ENCODE measurements at places on chromosomes 3 and 15.
A peak's percentile ranks its signal among the peaks of the same experiment; 100 is the strongest.

DNA sequence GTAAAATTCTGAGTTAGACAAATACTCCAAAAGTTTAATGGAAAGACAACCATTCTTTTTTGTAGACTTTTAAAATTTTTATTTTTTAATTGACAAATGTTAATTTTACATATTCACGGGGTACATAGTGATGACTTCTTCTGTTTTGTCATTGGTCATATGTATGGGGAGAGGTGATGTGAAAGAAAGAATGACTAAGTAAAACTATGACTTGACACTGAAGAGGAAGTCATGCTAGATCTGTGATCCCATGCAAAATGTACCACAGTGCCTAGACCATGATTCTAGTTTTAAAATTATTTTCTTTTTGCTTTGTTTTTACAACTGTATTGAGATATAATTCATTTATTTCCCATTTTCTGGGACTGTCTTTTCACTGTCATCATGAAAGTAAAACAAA lies 281.6 kb downstream of the MBNL1 start:
- no peak for DNase-seq

GRCh38 chr15:39265261-39265660 lies 315.6 kb upstream of the THBS1 start:
- DNase-seq: no peak

GRCh38 chr3:120402257-120402656 lies 48.5 kb downstream of the FSTL1 start:
- no peak for DNase-seq

DNA sequence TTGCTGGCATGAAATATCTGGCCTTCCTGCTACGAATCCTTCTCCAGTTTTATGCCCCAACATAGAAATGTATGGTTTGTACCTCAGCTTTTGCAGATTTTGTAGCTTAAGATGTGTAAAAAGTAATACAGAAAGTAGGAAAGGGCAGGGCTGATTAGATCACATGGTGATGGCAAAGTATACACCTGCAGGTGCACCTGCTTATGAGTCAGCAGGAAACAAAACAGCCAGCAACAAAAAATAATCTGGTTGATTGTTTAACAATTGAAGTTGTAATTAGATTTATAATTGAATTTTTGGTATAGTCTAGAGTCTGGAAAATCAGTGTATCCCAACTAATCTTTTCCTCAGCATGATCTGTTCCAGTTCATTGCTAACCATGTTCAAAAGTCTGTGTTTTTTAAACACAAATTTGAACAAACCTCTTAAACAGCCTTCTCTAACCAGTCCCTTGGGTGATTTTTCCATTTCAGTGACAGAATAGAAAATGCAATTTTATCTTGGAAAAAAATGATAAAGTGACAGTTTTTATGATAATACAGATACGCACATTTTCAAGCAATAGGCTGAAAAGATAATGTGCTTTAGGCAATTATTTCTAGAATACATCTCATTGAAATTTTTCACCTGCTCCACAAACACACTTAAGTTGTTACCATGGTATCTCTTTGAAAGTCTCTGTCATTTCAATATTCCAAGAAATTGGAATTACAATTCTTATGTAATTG lies 477.4 kb downstream of the NAALADL2 start:
- DNase-seq: no peak

DNA sequence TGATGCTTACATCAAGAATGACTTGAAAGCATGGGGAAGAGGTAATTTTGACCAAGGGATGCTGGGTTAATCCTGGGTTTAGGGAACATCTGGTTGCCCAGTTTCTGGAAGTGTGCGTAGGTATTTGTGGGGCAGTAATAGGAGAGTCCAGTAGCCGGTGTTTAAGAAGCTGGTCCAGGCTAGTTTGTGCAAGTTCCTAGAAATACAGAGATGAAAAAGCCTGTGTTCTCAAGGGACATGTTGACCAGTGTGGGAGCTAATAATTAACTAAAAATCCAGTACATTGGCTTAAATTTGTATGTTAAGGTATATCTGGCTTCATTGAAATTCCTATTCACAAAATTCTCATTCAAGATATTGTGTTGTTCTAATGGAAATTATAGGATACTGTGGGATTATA lies 51.2 kb downstream of the UBE2E2 start:
- no peak for DNase-seq

GRCh38 chr3:93904568-93904967 lies 69.1 kb downstream of the PROS1 start:
- DNase-seq: no peak

DNA sequence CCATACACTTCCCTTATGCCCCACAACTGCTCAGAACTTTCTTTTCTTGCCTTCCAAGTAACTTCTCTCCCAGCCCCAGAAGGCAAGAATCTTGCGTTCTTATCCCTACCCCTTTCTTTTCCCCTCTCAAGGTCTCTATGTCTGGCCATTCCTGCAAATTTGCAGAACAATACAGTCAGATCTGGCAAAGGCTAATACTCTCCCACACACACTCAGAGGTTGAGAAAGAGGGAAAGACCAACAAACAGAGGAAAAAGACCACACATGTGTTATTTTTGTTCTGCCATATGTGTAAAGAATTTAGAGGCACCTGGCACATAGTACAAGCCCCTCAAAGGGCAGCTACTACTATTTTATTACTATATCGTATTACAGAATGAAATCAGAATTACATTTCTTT lies 25.7 kb downstream of the GJD2 start:
- no peak for DNase-seq

DNA sequence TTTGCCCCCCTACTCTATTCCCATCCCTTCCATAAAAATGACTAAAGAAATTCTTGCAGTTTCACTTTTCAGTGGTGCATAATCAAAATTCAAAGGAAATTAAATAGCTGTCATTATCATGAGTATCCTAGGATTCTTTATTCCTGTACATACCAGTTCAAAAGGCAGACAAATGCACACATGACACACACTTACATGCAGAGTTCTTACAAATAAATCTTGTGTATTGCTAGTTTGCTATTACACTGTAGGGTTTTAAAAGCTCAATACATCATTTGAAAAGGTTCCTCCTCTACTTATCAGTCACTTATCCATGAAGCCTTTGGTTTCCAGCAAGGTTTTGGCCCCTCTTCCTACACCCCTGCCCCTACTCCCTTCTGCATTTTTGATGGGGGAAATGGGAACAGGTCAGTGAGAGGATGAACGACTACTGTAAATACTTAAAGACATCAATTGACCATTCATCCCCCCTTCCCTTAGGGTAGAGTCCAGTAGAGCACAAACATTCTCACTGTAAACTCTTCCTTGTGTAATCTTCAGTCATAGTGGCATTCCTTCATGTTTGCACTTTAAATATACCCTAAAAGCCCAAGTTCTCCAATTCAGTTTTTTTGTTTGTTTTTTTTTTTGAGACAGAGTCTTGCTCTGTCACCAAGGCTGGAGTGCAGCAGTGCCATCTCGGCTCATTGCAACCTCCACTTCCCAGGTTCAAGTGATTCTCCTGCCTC lies 92.6 kb downstream of the SUCLG2 start:
- DNase-seq: no peak

GRCh38 chr15:73161546-73161945 lies 109.3 kb downstream of the NEO1 start:
- DNase-seq: no peak

DNA sequence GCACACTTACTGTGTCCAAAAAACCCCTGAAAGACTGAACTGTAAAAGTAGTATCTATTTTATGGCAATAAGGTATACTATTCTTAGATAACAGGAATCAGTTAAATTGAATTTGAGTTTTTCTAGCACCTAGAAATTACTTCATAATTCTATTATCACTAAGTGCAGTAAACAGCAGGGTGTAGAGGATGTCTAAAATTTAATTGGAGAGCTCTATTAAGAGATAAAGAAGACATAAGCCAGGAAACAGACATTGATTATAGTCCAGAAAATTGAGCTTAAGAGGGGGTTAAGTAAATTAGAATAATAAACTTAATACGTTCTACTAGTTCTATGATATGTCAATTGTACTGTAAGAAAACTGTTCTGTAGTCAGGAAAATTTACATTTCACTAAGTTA lies 403.5 kb upstream of the CBLB start:
- DNase-seq: no peak

- no peak for DNase-seq
Observed at GRCh38 chr3:138389841-138390581, 41.6 kb downstream of the MRAS start.

- no peak for DNase-seq
Observed at GRCh38 chr3:50486219-50486888, 17.1 kb downstream of the CACNA2D2 start.

DNA sequence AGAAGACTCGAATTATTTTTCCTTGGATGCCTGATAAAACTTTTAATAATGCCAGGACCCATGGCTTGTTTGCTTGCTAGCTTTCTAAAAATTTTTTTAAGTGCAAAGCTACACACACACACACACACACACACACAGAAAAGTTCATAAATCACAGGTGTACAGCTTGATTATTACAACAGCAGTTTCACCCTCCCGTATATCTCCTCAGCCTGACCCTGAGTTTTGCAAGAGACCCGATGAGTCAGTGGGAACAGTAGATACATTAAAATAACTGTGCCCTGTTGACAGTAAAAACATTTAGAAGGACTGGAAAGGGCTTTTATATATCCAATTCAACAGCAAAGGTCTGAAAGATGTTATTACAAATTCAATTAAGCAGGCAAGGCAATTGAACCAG lies 46.7 kb downstream of the EMC4 start:
- DNase-seq: no peak

DNA sequence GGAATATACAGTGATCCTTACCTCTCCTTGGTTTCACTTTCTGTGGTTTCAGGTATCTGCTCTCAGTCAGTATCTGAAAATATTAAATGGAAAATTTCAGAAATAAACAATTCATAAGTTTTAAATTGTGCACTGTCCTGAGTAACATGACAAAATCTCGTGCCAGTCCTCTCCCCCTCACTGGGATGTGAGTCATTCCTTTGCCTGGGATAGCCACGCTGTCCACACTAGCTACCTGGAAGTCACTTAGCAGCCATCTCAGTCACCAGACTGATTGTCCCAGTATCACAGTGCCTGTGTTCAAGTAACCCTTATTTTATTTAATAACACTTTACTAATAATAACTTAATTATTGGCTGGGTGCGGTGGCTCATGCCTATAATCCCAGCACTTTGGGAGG lies 15.3 kb upstream of the KLHL25 start:
- DNase-seq: no peak

DNA sequence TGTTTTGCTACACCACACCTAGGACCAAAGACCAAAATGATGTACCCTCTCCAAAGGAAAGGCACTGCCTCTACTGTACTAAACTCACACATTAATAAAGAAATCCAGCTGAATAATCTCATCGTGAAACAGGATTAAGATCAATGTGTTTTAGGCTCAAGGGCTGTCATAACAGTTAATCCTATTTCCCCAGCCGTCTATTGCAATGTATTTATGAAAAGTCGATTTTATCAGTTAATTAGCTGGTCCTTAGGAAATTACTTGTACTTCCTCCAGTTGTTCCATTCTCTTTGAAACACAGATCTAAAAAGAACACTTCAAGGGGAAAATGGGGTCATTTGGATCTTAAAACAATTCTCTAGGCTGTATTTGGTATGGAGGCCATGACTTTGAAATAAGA lies 8.5 kb downstream of the ETV5 start:
- DNase-seq: no peak

- DNase-seq: no peak
Observed at GRCh38 chr3:9808345-9809037, 1.6 kb upstream of the TTLL3 start.

DNA sequence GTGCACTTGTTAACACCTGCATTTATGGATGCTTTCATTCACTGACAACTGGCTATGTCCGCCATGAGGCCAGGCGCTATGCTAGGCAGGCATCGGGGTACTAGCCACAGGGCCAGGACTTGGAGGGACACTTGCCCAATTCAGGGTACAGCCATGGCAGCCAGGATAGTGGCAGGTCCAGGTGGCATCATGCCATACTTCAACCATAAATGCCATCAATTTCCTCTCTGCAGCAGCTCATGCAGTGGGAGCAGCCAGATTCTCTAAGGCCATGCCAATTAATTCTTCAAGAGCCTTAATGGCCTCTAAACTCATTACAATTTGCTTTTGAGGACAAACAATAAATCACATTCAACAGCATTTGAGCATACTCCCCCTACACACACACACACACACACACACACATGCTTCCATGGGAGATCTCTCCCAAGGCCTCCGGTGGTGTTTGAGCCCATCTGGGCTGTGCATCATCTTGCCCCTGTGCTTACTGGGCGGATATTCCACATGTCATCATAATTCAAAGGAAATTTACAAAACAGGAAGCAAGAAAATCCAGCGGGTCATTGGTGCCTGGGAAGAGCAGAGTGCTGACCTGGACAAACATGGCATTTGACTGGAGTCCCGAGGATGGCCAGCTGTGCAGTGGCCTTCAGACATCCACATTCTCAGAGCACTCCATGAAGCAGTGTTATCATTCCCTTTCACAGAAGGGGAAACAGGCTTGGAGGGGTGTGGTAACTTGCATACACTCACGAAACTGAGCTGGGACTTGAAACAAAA lies 109.1 kb downstream of the IQSEC1 start:
- DNase-seq: no peak

GRCh38 chr3:122977746-122978466 lies 49.7 kb downstream of the SEMA5B start:
- DNase-seq: peak; percentile 44

GRCh38 chr3:193711523-193711963 lies 118.5 kb downstream of the OPA1 start:
- no peak for DNase-seq

- no peak for DNase-seq
Observed at GRCh38 chr15:55327387-55327786, 8.4 kb downstream of the PIGB start.

DNA sequence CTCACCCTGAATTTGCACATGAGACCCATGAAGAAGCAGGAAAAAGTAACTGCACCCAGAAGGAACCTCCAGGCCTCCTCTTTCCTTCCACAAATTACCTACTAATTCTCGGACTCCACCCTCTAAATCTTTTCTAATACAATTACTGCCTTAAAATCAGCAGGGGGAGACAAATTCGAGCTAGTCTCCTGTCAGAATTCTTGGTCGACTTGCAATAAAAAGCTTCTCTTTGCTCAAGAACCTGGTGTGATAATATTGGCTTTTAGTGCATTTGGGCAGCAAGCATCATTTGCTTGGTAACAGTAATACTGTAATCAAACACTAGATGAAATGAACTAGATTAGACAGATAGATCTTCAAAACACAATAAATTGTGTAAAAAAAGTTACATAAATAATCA lies 281.9 kb downstream of the RAP2B start:
- no peak for DNase-seq

DNA sequence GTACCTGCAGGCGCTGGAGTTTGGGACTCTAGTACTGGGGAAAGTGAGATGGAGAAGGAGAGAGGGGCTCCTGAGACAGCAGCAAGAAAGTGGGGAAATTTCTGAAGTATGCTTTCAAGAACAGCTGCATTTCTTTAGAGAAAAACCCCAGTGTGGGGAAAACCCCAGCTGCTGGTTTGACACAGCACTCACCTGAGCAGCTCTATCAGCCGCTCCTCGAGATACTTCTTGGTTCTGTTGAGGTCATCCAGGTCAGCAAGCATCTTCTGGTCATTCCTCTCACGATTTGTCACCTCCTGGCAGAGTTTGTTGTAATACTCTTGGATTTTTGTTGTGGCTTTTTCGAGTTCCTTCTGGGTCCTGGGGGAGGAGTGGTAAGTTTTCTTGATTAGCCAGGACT lies 18.8 kb downstream of the CXCR6 start:
- no peak for DNase-seq

Measured in left renal pelvis (tissue), 4 donors.